ENCODE measurements at places on chromosomes 6 and 20.

DNA sequence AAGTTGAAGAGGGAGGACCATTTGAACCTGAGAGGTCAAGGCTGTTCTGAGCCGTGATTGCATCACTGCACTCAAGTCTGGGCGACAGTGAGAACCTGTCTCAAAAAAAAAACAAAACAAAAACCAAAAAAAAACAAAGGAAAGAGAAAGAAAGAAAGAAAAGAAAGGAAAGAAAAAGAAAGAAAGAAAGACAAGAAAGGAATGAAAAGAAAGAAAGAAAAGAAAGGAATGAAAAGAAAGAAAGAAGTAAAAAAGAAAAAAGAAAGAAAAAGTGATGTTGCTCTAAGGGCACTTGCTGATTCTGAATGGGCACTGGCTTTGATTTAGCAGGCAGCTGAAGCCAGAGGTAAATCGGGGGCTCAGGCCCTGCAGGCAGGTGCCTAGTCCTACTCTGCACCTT, 161.0 kb downstream of the MCHR2 start:
- no peak for DNase-seq

- DNase-seq, result no peak
Measured at GRCh38 chr6:72579865-72580264, 42.0 kb upstream of the KCNQ5 start.

- no peak for DNase-seq
Measured at GRCh38 chr6:153140299-153140698, 9.2 kb upstream of the RGS17 start.

- DNase-seq, result peak; percentile 9
Measured at GRCh38 chr6:73394577-73395354, at the start of gene DDX43. DDX43 (plus strand) TSS chr6:73394828; CDS start chr6:73394906, 78 bp downstream.

DNA sequence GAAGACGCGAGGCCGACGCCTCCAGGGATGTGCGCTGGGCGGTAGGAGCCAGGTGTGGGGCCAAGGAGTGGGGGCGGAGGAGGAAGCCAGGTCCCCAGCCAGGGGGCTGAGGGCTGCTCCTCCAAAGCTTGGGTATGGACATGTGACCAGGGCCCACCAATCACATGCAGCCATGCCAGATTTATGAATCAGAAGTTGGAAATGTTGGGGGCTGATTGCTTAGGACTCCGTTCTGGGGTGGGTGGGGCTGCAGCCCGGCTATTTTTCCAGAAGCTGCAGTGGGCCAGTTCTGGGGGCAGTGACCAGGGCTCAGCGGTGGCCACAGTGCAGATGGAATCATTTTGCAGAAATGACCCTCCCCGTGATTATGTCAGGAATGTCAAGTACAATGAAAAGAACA, 96.0 kb downstream of the CEBPB start:
- no peak for DNase-seq

- DNase-seq, result no peak
Measured at GRCh38 chr20:63690003-63690897, 6.2 kb upstream of the TNFRSF6B start.

- no peak for DNase-seq
Measured at GRCh38 chr6:161408041-161408440, 134.2 kb upstream of the AGPAT4 start.

DNA sequence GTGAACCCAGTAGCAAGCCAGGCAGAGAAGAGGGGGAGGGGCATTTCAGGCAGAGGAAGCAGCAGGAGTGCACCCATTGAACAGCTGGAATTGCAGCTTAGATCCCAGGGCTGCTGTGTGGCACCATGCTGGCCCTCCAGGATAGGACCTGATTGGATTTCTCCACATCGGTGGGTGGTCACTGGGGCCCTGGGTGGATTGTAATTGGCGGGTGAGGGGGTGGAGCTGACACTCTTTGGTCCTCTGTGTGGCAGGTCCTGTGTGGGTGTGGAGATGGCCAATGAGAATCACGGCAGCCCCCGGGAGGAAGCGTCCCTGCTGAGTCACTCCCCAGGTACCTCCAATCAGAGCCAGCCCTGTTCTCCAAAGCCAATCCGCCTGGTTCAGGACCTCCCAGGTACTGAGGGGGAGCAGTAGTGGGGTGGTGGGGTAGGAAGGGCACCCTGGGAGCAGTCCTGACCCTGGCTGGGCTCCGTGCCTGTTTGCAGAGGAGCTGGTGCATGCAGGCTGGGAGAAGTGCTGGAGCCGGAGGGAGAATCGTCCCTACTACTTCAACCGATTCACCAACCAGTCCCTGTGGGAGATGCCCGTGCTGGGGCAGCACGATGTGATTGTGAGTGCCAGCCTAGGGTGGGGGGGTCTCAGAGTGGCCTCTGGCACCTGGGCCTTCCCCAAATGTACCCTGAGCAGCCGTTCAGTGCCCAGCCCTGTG, 4.4 kb downstream of the PCIF1 start:
- no peak for DNase-seq

GRCh38 chr6:143283887-143284645, 166.4 kb downstream of the ADAT2 start:
- no peak for DNase-seq

DNA sequence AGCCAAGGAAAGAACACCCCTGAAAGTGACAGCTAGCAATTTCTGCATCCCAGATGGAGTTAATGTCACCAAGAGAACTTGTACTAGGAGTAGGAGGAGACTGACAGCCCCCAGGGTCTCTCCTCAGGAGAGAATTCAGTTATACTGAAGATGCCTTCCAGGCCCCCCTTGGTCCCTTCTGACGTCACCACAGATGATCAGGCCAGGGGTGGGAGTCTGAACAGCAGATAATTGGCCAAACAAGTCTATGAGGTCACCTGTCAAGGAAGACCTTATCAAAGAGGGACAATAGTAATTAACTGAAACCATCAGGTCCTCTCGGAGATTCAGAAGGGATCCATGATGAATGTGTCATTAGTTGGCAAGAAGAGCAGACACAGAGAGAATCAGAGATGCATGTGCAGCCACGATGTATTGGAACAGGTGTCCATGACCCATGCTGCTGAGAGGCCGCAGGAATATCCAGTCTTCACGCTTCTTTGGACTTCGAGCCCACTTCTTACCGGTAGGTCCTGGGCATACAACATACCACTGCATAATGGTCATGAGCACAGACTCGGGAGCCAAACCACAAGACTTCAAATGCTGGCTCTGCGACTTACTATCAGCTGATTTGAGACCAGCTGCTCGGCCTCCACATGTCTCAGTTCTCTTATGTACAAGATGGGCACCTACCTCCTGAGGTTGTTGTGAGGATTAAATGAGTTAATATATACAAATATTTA, 10.2 kb downstream of the TRIM10 start:
- DNase-seq, result no peak

GRCh38 chr6:15824811-15825210, 162.0 kb upstream of the DTNBP1 start:
- no peak for DNase-seq

DNA sequence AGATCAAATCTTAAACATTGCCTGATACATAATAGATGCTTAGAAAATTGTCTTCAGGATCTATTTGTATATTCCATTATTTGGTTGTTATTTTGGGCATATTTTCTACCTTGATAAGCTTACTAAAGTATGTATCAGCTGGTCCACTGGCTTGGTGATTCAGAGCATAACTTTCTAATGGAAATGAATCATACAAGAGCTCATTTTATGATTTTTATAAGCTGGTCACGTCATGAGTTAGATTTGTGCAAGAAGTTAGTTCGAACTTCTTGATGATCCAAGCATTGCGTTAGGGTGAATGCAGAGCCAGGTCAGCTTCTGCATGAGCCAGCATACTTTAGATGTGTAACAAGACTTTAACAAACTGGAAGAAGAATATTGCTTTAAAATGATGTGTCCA, 144.5 kb upstream of the FLRT3 start:
- no peak for DNase-seq

DNA sequence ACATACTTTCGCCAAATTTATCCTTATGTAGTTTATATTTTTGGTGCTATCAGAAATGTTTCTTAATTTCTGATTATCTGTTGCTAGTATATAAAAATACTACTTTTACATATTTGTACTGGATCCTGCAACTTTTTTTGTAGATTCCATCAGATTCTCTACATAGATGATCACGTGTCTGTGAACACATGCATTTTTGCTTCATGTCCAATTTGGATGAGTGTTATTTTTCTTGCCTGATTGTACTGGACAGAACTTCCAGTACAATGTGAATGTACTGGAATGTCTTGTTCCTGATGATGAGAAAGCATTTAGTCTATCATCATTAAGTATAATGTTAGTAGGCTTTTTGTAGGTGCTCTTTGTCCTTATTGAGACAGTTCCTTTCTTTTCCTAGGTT, 25.0 kb upstream of the SSR1 start:
- no peak for DNase-seq

GRCh38 chr6:34114695-34115402, 31.0 kb downstream of the GRM4 start:
- DNase-seq, result no peak

GRCh38 chr6:139007428-139007827, 19.4 kb upstream of the REPS1 start:
- no peak for DNase-seq

DNA sequence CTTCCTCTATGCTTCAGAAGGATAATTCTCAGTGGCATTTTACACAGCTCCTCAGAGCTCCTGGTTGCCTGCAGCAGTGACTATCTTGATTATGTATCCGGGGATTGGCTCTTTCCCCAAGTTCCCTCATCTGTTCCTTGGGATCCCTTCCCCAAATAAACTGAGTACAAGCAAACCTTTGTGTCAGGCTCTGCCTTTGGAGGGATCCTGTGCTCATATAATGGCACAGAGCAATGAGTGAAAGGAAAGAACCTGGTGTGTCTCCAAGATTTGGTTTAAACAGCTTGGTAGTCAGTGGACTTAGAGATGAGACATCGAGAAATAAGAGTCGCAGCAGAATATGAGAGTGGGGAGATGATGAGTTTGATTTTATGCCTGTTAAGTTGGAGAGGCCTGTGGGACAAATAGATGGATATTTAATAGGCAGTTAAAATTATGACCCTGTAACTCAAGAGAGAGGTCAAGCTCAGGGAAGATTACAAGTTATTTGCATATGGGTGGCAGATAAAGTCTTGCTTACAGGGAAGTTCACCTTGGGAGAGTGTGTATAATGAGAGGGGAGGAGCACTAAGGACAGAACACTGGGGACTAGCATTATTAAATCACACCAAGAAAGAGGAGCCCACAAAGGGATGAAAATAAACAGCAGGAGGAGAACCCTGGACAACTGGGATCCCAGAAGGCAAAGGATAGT, 44.1 kb upstream of the GCLC start:
- DNase-seq, result no peak

DNA sequence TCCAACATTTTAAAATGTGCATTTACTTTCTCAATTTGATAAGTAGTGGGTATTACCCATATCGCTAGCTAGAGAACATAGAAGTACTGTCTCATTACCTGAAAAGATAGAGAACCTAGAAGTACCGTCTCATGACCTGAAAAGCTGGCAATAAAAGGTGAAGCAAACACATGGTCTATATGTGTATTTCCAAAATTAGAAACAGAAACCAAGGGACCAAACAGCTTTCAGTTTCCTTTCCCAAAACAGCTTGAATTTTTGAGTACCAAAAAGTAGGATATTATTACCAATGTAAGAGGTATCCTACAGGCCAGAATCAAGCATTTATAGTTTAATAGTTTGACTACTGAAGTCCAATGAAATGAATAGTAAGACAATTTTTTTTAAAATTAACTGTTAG, 77.2 kb downstream of the KIF13A start:
- DNase-seq, result no peak

GRCh38 chr6:105781248-105781647, 304.9 kb upstream of the PRDM1 start:
- DNase-seq, result peak; percentile 77

DNA sequence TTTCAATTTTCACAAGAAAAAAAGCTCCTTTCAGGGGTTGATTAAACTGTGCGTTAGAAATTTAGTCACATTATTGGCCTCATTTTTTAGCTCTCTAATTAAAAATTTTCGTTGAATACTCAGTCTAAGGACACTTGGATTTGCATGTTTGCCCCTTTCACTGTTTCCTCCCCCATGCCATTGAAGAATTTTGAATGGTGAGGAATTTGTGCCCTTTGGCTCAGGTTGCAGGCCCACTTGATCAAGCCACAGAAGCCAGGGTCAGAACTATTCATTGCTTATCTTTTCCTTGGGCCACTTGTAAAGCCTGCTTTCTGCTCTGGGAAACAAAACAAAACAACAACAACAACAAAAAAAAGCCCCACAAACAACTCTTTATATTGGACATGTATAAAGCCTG, 12.2 kb downstream of the LIN28B start:
- DNase-seq, result no peak

DNA sequence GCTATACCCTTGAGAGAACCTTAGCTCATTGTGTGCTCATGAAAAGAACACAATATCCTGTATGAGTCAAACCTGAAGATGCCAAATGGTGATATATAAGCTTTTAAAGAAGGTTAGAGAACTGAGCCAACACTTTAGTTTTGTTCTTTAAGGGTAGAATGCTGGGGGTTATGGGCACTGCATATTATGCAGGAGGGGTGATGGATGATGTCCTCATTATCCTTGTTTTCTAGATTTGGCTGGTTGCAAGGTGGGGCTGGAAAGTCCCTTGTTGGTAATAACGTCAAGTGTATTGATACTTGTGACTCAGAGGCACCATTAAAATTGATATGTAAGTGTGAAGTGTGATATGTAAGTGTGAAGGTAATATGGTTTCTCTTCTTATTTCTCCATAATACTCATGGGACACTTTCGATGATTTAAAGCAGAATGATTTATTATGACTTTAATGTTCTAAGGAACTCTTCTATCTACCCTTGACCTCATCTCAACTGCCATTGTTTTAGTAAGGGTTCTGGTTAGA, 113.7 kb upstream of the DTNBP1 start:
- no peak for DNase-seq

DNA sequence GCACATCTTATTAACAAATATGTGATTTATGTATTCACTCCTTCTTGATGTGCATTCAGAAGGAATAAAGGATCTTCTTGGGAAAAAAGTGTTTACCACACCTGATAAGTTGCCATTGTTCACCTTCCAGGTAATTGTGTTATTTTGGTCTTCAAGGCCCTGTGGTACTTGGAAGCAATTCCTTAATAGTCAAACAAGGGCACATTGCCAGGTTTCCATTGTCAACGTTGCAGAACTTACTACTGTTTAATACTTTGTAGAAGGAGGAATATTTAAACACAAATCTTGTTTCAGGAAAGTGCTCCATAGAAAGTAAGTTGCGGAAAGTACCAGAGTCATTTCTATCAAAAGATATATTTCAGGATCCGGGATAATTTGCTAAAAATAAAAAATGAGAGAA, 129.5 kb upstream of the SGK1 start:
- no peak for DNase-seq
